CD4-positive, alpha-beta T cell treated with Interleukin-15 for 1 hour (primary cell): ENCODE measurements at places on chromosomes 2 and 18.

DNA sequence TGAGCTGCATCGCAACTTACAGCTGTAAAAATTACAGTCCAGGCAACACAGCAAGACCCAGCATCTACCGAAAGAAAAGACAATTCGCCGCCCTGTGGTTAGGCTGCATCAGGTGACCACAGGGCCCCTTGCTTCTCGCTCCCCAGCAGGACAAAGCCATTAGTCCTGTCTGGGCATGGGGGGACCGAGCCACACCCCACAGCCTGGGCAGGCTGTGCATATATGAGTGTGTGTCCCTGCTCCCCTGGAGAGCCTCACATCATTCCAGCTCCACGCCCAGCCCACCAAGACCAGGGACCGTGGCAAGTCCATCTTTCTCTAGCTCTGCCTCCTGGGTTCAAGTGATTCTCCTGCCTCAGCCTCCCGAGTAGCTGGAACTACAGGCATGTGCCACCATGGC, 33.9 kb downstream of the SNORC start:
- no peak for DNase-seq

GRCh38 chr2:223010641-223011040, 41.3 kb upstream of the KCNE4 start:
- no peak for DNase-seq

DNA sequence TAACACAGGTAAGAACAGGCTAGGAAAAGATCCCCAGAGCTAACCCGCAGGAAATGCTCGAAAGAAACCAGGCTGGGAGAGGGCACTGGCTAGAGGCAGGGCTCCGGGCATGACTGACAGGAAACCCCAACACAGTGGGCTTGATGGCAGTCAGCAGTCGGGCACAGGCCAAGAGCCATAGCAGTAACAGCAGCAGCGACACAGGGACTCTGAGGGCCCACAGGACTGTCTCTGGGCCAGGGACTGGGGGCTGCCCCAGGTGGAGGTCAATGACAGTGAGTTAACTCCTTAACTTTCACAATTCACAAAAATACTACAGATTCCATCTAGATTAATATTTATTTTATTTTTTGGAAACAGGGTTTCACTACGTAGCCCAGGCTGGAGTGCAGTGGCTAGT, 37.3 kb upstream of the ASPRV1 start:
- no peak for DNase-seq

GRCh38 chr18:51621113-51621863, 423.8 kb upstream of the MEX3C start:
- DNase-seq: no peak
